ENCODE measurements at places on chromosomes 1 and 21.

DNA sequence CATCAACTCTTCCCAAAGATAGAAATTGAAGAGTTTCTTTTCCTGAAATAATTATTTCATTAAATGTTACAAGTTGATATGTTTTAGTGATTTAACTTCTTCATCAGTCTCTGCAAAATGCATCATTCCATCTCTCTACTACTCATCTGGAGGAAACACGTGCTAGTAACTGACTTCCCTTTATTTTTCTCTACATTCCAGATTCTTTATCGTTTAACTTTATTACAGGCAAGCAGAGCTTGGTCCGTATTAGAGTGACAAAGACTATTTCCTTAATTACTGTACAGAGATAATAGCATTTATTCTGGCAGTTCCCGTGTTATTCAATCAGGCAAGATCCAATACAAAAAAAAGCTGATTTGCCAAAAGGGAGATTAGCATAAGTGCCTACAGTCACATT lies 88.6 kb downstream of the TM2D1 start:
- no peak for DNase-seq

- DNase-seq: no peak
These were observed 18.7 kb upstream of the SLAMF6 start for GRCh38 chr1:160541622-160542302.

GRCh38 chr1:154683820-154684219 lies 75.8 kb upstream of the ADAR start:
- DNase-seq: no peak

GRCh38 chr1:33985656-33986055 lies 121.8 kb downstream of the HMGB4 start:
- DNase-seq: no peak

GRCh38 chr1:190403402-190403801 lies 74.3 kb downstream of the BRINP3 start:
- DNase-seq: no peak

- DNase-seq: no peak
These were observed 111.2 kb downstream of the CACNA1E start for GRCh38 chr1:181594553-181594952.

DNA sequence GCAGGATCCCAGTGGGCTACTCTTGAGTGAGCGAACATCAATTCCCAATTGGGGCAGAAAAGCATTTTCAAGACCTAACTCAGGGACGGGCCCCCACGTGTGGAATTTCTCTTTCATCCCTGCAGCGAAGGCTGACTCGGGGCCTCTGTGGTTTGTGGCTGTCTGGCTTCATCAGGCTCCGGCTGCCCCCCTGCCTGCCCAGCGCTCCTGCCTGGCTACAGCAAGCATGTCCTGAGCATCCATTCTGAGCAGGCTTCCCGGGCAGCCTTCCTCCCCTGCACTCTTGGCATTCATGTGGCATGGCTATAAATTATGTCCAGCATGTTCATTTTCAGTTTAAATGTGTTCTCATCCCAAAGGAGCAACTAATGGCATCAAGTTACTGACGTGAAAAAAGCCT lies 588.1 kb downstream of the KIF26B start:
- DNase-seq: no peak

DNA sequence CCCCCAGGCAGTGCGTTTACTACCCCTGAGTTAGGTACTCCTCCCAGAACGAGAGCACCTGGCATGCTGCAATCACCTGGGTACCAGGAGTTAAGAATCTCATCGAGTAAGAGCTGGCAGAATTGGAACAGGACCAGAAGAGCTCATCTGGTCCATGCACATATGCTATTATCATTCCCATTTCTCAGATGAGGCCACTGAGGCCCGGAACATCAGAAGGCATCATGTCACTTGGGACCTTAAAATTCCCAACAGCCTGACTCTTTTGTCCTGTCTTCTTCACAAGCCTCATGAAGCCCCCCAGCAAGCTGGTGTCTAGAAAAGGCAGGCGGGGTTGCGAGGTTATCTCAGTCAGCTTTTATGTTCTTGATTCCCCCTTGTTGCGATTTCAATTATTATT lies 13.9 kb upstream of the IFFO2 start:
- DNase-seq: no peak

- DNase-seq: no peak
These were observed 206.3 kb upstream of the KCTD3 start for GRCh38 chr1:215360758-215361157.

DNA sequence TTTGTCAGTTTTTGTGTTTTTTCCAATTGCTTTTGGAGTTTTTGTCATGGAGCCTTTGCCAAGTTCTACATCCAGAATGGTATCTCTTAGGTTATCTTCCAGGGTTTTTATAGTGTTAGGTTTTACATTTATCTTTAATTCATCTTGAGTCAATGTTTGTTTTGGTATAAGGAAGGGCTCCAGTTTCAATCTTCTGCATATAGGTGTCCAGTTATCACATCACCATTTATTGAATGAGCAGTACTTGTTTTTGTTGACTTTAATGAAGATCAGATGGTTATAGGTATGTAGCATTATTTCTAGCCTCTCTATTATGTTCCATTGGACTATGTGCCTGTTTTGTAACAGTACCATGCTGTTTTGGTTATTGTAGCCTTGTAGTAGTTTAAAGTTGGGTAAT lies 1233.1 kb downstream of the PLA2G4A start:
- DNase-seq: no peak

- no peak for DNase-seq
These were observed 27.2 kb upstream of the TRIM67 start for GRCh38 chr1:231134624-231135023.

DNA sequence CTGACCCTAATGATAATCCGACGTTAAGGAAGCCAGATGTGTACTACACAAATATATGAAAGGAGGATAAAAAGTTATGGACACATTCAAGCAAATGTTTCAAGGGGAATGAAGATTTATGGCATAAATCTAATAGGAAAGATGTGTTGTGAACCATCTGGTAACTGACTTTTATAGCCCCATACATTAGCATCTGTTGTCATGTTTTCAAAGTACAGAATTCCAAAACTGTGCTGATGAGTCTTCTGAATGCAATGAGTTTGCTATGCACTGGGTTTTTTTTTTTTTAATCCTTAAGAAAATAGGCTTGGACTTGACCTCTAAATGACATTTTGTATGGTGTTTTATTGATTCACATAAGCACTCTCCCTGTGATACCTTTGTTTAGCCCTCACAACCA lies 158.5 kb upstream of the ESRRG start:
- no peak for DNase-seq

- no peak for DNase-seq
These were observed 1.0 kb downstream of the ARID1A start for GRCh38 chr1:26696654-26697430.

- no peak for DNase-seq
These were observed 24.1 kb downstream of the CEPT1 start for GRCh38 chr1:111164151-111164550.

GRCh38 chr1:202639500-202639899 lies 70.8 kb downstream of the SYT2 start:
- no peak for DNase-seq

- no peak for DNase-seq
These were observed 27.9 kb upstream of the NPL start for GRCh38 chr1:182761396-182762395.

DNA sequence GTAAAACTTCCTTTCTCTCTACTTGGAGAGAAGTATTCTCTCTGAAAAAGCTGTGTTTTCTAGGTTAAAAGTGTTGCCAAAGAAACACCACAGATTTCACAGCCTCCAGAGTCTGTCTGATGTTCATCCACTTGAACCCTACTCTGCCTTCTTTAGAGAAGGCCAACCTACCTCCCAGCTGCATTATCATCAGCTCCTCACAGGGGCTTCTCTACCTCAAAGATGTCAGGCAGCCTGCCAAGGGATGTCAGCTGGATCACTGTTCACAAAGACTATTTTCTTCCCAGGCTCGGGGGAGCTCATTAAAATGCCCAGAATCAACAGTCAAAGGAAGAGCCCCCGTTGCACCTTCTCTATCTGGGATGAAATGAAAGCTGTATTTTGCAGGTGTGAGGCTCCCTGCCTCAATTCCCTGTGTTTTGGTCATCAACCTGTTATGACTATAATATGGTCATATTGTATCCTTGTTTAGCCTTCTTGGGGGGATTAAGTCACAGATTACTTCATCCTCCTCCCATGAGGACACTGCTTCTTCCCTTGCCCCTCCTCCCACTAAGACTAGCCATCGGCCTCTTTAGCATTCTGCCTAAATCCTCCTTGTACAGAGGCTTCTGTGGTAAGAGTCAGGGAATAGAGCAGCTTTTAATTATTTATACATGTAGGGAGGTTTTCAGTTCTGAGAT lies 25.7 kb downstream of the ANGPTL7 start:
- no peak for DNase-seq

DNA sequence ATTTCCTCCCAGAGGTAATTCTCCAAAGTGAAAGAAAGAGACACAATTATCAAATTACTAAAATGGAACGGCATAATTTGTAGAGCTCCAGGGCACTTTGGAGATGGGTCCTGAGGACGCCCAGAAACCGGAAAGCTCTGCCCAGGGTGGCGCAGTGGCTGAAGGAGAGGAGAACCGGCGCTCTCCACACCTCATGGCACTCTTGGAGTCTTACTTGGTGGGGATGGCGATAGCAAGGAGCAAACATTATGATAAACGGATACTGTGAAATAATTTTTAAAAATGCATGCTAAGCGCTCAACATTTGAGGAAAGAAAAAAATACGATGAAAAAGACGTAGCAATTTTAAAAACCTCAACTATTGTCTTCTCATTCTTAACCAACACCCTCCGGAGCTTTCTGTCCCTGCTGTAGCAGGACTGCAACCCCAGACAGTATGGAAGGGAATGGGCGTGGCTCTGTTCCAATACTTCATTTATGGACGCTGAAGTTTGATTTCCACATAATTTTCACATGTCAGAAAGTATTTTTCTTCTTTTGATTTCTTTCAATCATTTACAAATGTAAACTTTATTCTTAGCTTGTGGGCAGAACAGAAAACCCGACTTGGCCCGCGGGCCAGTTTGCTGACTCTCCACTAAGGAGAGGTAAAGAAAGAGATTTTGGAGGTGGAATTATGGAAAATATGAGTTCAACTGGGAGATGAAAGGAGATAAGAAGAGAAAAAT lies 1.1 kb downstream of the S100A11 start:
- DNase-seq: no peak

DNA sequence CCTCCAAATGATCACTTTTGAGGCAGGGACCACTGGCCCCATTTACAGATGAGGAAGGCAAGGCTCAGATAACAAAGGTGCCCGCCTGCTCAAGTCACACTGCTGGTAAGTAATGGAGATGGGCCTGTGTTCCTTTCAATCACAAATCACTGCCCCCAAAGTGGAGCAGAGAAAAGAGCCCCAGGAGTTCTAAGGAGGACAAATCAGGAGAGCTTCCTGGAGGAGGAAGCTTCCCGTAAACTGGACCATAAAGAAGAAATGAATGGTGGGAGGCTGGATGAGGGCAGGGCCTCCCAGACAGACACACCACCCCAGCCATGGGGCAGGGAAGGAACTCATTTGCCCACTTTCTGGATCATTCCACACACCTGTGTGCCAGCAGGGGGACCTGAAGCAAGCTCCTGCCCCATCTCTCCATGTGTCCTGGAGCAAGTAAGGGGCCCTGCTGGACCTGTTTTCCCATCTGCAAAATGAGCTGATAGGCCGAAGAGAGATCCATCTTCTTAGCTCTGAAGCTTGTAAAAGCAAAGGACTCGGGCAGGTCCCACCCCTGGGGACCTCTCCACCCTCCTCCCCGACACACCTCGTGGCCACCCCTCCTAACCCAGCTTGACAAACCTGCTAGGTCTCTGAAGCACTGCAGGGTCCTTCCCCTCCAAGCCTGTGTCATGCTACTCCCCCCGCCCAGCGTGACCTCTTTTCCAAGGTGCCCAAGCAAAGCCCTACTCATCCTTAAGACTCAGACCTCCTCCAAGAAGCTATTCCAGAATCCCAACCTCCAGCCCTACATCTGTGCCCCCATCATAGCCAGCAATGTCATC lies 5.5 kb downstream of the LAPTM5 start:
- no peak for DNase-seq

DNA sequence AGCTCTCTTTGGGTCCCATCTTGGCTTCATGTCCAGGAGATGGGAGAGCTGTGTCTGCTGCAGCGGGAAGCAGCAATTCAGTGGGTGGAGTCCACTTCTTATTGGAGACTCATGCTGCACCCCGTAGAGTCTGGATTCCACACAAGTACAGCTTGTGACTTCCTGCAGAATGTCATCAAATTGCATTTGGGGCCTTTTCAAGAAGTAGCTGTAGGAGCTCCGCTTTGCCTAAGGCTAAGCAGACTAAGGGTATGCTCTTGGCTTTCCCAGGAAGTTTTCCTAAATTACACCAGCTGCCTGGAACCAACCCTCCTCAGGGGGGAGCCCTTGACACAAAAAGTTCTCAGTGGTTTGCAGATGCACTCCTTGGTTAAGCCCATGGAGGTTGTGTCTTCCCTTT lies 5.7 kb upstream of the MOB3C start:
- DNase-seq: no peak

- no peak for DNase-seq
These were observed 396.0 kb upstream of the DAB1 start for GRCh38 chr1:57819893-57820292.

GRCh38 chr1:24948079-24948827 lies 18.2 kb upstream of the RUNX3 start:
- DNase-seq: no peak

DNA sequence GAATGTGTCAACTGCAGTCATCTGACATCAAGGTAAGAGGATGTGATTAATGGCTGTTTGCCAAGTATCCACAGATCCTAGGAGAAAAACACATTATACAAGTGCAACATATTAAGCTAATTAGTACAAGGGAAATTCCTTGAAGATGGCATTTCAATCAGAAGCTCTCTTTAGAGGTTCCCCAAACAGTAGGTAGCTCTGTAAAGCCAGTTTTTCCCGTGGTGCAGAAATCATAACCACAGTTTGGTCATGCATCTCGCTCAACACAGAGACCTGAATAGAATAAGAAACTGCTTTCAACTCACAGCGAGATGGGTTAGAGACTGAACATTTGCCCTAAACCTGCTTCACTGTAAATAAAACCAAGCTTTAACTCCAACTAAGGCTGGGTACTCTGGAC lies 230.5 kb upstream of the CAMK1G start:
- DNase-seq: no peak

DNA sequence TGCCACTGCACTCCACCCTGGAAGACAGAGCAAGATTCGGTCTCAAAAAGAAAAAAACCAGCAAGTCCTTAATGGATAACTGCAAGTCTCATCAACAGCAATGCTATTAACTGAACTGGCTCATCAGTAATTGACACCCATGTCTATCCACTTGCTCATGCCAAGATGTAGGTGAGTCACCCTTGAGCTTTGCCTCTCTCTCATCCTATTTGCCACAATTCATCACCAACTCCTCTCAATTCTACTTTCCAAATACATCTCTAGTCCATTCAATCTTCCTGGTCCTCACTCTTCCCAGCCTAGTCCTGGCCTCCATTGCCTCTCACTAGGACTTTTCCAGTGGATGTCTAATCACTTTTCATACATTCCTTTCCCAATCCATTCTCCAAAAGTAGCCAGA lies 103.7 kb upstream of the PRMT6 start:
- DNase-seq: no peak

- no peak for DNase-seq
These were observed 105.0 kb upstream of the ADGRL2 start for GRCh38 chr1:81695741-81696140.

DNA sequence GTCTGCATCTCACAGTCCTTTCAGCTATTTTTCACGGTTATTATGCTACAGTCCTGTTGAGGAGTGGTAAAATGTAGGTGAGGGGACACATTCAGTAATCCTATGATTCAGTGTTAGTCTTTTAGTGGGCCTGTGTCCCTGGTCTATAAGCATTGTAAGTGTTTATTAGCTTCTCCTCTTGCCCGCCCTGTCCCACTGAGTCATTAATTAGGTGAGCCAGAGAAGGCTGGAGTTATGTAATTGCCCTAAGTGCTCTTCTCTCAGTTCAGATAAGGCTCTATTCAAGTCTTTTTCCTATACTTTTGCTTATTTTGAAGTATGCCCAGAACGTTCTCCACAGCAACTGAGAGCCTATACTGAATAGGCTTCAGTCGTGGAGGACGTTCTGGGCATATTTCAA lies 76.3 kb upstream of the ZRANB2 start:
- DNase-seq: no peak

Measured in cortex of kidney (tissue), 1 donor.